BE2C (cell line): ENCODE measurements at places on chromosomes 2 and 18.

- no peak for DNase-seq
These were observed 13.1 kb downstream of the SEH1L start for GRCh38 chr18:12960853-12961397.

GRCh38 chr18:34947711-34948125 is 93.5 kb upstream of the MAPRE2 start:
- DNase-seq = no peak

DNA sequence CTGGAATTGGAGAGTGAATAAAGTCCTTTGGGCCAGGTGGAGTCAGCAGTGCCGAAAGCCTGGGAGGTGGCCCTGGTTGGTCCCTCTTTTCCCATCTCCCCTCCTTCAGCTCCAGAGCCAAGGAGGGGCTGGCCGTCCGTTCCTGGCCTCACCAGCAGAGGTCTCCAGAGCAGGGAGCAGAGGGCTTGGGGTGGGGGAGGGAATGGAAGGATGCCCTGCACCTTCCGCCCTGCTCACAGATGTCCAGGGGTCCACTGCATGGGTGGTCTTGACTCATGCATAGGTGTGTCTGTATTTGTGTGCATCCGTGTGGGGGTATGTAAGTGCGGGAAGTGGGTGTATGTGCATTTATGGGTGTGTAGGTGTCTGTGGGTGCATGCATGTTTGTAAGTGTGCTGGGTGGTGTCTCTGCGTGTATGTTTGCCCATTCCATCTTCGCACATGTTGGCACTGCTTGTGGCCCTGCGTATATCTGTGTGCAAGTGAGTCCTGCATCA is 201.8 kb downstream of the ZFP36L2 start:
- DNase-seq = peak; percentile 84

DNA sequence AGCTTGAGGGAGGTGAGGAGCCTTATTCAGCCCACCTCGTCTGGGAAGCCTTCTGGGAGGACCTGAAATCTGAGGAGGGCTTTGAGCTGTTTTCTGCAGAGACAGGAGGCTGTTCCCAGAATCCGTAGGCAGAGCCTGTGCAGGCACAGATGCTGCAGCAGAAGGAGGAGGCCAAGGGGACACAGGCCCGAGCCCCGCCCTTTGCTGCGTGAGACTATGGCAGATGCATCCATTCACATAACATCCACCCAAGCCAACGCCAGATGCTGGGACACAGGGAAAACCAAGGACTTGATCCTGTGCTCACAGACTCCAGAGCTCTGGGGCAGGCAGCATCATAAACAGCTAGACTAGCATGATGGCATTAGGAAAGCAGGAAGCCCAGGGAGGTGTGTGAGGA is 98.2 kb downstream of the KCNF1 start:
- DNase-seq = no peak

DNA sequence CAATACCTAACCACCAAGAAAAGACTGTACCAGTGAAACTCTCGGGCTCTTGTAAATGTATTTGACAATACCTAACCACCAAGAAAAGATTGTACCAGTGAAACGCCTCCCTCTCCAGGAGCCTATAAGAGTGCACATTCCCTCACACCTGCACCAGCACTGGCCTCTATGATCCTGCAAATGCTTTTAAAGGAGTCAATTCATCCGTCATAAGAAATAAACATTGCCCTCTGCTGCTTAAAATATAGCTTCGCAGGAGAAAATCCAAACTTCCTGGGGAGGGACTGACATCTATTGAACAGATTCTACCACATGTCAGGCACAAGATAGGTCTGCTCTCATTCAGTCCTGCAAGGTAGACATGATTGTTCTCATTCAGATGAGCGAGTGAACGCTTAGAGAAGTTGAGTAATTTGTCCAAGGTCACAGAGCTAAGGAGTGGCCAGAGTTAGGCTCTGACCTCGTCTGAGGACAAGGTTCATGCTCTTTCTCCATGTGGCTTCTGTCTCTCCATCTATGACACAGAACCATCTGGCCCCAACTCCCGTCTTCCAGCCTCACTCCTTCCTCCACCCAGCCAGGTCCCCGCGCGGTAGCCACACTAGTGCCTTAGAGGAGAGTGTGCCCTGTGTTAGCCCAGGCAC is 38.7 kb downstream of the MCFD2 start:
- peak; percentile 46 for DNase-seq

DNA sequence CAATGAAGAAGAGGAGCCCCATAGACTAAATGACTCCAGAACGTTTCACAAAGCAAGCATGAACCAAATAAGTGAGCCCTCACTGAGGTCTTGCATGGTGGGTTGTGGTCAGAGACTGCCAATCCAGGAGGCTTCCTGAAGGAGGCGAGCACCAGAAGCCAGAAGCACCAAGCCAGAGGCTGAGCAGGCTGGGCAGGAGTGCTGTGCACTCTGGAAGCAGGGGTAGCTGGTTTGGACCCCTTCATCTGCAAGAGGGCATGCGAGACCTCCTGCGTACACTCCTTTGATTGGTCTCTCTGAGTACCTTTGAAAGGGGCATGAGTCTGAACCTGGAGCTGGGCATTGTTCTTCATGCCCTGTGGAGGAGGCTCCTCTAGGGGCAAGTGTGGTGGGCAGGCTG is 192.5 kb downstream of the HAUS1 start:
- no peak for DNase-seq

GRCh38 chr2:208556983-208557484 is 150.4 kb downstream of the PTH2R start:
- DNase-seq = peak; percentile 83

- DNase-seq = peak; percentile 51
These were observed 1.4 kb downstream of the PPM1G start for GRCh38 chr2:27407798-27408491.

DNA sequence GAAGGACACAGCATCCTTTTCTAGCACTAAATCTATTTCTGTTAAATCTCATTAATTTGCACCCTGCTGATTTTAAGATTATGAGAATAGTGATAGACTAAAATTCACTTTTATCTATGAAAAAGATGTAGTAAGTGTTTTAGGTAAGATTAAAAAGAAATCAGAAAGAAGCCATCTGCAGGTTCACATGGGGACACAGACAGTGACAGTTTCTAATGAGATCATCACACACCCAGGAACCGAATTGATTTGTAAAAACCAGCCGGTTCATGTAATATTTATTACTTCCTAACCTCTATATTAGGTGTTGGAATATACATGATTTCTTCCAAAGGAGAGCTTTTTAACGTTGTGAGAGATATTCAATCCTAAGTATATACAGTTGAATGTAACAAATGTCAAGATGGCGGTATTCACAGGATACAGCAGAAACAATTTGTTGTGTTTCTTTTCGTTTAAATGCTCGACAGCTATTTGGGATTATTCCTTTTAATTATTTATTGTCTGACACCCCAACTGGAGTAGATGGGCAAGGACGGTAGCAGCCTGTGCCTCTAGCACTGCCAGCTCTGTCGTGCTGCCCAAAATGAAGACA is 223.4 kb downstream of the CCDC102B start:
- DNase-seq = no peak

DNA sequence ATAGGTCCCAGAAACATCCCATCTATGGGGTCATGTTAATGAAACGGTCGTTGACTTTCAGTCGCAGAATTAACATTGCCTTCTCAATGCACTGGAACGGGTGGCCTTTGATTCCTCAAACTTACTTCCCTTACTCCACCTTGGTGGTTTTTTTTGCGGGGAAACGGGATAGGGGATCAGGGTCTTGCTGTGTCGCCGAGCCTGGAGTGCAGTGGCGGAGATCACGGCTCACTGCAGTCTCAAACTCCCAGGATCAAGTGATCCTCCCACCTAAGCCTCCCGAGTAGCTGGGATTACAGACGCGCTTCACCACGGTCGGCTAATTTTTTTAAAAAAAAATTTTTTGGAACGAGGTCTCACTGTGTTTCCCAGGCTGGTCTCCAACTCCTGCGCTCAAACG is 754 bp downstream of the ATG16L1 start:
- no peak for DNase-seq

GRCh38 chr2:120764991-120765677 is 29.5 kb downstream of the GLI2 start:
- peak; percentile 39 for DNase-seq

- DNase-seq = peak; percentile 30
These were observed 67.6 kb downstream of the KIAA2012 start for GRCh38 chr2:202140522-202141252.

DNA sequence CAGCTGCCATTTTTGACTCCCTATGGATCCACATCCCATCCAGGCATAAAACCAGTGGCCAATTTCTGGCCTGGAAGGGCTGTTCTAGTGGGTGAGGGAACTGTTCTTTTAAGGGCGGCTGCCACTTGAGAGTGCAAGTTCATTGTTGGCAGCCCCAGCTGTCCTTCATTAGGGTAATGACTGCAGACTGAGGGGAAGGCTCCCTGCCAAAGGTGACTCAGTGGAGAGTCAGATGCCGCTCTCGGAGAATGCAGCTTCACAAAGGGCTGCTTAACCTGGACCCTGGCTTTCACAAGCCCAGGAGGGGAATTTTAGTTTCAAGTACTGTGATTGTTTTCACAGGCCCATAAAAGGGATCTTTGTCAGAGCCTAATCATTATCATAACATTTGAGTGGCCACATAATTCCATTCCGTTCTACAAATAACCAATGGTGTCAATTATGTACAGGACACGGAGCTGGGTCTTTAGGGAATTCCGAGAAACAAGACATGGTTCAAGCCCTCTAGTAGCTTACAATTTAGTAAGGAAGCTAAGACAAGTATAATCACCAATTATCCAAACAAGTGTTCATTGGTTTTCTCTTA is 235.7 kb downstream of the CDCA7 start:
- DNase-seq = peak; percentile 8

DNA sequence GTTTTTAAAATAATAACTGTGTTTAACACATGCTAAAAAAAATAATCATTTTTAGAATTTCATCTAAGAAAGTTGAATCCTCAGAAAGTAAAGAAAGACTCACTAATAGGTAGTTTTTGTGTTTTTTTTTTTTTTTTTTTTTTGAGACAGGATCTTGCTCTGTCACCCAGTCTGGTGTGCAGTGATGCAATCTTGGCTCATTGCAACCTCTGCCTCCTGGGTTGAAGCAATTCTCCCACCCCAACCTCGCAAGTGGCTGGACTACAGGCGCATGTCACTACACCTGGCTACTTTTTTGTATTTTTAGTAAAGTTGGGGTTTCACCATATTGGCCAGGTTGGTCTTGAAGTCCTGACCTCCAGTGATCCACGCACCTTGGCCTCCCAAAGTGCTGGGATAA is 7.1 kb downstream of the CKAP2L start:
- DNase-seq = no peak

- peak; percentile 74 for DNase-seq
These were observed 23.0 kb upstream of the NTSR2 start for GRCh38 chr2:11692966-11693521.

DNA sequence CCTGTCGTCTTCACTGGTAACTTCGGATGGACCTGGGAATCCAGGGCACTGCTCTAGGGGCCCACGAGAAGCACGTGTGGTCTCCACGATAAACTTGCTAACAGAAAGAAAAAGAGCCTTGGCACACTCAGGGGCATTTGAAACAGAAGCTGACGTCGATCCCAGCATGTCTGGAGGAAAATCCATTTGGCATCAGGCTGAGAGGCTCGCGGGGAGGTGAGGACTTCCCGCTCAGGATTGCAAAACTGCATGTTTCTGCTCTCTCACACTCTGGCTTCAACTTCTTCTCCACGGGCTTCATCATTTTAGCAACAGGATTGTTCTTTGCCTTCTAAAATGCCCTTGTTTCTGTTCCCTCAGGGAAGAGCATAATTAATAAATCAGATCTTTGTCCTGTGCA is 181.7 kb upstream of the COPS8 start:
- DNase-seq = no peak

- no peak for DNase-seq
These were observed 212.8 kb downstream of the STK39 start for GRCh38 chr2:168034616-168035015.

DNA sequence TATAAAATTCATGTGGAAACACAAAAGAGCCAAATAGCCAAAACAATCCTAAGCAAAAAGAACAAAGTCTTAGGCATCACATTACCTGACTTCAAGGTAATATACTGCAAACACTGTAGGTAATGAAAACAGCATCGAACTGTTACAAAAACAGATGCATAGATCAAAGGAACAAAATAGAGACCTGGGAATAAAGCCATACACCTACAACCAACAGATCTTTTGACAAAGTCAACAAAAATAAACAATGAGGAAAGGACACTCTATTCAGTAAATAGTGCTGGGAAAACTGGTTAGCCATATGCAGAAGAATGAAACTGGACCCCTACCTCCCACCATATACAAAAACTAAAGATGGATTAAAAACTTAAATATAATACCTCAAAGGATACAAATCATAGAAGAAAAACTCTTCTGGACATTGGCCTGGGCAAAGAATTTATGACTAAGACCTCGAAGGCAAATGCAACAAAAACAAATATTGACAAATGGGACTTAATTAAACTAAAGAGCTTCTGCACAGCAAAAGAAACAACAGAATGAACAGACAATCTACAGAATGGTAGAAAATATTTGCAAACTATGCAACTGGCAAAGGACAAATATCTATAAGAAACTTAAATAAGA is 218.0 kb downstream of the PHLPP1 start:
- no peak for DNase-seq
